ENCODE measurements at places on chromosomes 13 and 19.
A peak's percentile ranks its signal among the peaks of the same experiment; 100 is the strongest.

DNA sequence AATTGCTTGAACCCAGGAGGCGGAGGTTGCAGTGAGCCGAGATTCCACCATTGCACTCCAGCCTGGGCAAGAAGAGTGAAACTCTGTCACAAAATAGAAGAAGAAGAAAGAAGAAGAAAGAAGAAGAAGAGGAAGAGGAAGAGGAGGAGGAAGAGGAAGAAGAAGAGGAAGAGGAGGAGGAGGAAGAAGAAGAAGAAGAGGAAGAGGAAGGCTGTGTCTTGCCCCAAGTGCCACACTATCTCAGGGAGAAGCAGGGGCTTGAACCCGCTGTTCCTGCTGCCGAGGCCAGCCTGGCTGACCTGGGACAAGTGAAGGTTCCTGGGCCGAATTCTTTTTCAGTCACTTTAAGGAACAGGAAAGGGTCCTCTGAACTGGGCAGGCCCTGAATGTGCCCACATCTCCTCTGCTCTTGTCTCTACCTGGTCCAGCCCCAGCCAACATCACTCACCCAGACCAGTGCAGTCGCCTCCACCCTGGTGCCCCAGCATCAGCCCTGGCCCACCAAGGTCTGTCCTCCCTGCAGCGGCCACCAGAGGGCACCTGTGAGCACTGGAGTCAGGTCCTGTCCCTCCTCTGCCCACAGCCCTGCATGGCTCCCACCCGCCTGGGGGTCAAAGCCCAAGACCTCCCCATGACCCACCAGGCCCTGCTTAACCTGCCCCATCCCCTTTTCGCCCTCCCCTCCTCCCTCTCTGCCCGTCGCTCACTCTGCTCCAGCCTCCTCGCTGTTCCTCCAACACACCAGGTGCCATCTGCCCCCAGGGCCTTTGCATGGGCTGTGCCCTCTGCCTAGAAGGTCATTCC lies 20.0 kb downstream of the TICAM1 start:
- H3K36me3 ChIP-seq, result peaks cover 8% of the 10 kb centered on the region
- no peak overlapping the region for H3K4me3 ChIP-seq
- peak overlapping the region; percentile 98 for H3K27ac ChIP-seq
- peaks cover 9% of the 10 kb centered on the region for H3K4me1 ChIP-seq
- no peak for DNase-seq
- H3K27me3 ChIP-seq, result no peaks in the 10 kb centered on the region

- peak overlapping the region; percentile 74 for H3K27ac ChIP-seq
- peak overlapping the region; percentile 80 for H3K4me3 ChIP-seq
- H3K27me3 ChIP-seq, result no peaks in the 10 kb centered on the region
- no peak for DNase-seq
- H3K4me1 ChIP-seq, result peaks cover 3% of the 10 kb centered on the region
Measured at GRCh38 chr19:12737835-12738351, 596 bp downstream of the GET3 start.

GRCh38 chr19:46726551-46726950 lies 9.6 kb upstream of the PRKD2 start:
- no peak overlapping the region for H3K4me3 ChIP-seq
- peaks cover 88% of the 10 kb centered on the region for H3K36me3 ChIP-seq
- H3K27me3 ChIP-seq, result no peaks in the 10 kb centered on the region
- no peak overlapping the region for H3K27ac ChIP-seq
- H3K4me1 ChIP-seq, result no peaks in the 10 kb centered on the region
- DNase-seq, result peak; percentile 63

DNA sequence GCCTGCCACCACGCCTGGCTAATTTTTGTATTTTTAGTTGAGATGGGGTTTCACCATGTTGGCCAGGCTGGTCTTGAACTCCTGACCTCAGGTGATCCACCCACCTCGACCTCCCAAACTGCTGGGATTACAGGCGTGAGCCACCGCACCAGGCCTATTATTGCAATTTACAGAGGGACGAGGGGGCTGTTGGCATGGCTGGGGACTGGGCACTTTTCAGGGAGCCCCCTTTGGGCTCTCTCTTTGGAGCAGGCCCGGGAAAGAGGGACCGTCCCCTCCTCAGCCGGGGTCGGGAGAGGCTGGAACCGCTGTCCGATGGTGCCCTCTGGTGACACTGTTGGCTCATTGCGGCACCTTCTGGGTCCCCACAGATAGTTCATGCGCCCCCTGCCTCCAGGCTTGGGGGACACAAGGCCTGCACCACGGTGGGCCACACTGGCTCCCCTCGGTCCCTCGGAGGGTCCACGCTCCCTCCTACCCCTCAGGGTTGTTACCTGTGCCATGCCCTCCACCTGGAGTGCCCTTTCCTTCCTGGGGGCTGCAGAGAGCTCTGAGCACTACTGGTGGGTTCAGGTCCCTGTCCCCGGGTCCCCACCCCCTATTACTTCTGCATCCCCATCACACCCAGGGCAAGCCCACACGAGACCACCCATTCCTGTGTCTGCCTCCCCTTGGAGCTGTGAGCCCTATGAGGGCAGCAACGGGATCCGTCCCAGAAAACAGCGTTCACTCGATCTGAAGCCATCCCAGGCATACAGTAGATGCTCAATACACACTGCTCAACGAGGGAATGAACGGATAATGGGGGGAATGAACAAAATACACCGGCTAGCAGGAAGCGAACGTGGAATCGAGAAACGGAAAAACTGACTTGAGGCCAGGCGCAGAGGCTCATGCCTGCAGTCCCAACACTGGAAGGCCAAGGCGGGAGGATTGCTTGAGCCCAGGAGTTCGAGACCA lies 12.5 kb downstream of the FEM1A start:
- no peaks in the 10 kb centered on the region for H3K27me3 ChIP-seq
- no peak for DNase-seq
- no peak overlapping the region for H3K4me3 ChIP-seq
- no peak overlapping the region for H3K27ac ChIP-seq
- H3K36me3 ChIP-seq, result no peaks in the 10 kb centered on the region
- peaks cover 4% of the 10 kb centered on the region for H3K4me1 ChIP-seq

DNA sequence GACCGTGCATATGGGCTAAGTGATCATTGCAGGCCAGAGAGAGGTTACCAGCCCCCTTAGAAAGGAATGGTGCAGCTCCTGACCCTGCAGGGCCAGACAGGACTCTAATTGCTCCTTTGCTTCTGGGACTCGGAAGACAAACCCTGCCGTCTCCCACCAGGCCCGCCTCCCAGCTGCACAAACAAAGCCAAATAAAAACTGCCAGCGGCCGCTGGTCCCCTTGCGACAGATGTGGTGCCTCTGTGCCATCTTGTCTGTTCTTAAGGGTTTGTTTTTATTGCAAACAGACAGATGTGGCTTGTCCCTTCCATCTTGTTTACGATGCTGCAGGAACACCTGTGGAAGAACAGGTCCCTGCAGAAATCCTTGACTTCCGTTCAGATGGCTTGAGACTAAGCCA lies 434.4 kb upstream of the TSHZ3 start:
- no peaks in the 10 kb centered on the region for H3K36me3 ChIP-seq
- H3K27me3 ChIP-seq, result no peaks in the 10 kb centered on the region
- H3K4me1 ChIP-seq, result no peaks in the 10 kb centered on the region
- no peak overlapping the region for H3K27ac ChIP-seq

- DNase-seq, result no peak
- no peak overlapping the region for H3K4me3 ChIP-seq
- H3K36me3 ChIP-seq, result peaks cover 47% of the 10 kb centered on the region
- peak overlapping the region; percentile 26 for H3K27ac ChIP-seq
- peaks cover 31% of the 10 kb centered on the region for H3K4me1 ChIP-seq
- H3K27me3 ChIP-seq, result no peaks in the 10 kb centered on the region
Measured at GRCh38 chr13:52446265-52446664, 4.2 kb downstream of the VPS36 start.

- DNase-seq, result peak; percentile 88
- peak overlapping the region; percentile 48 for H3K4me3 ChIP-seq
- no peaks in the 10 kb centered on the region for H3K27me3 ChIP-seq
- H3K36me3 ChIP-seq, result no peaks in the 10 kb centered on the region
Measured at GRCh38 chr19:17829855-17830566, 8.7 kb upstream of the INSL3 start.

DNA sequence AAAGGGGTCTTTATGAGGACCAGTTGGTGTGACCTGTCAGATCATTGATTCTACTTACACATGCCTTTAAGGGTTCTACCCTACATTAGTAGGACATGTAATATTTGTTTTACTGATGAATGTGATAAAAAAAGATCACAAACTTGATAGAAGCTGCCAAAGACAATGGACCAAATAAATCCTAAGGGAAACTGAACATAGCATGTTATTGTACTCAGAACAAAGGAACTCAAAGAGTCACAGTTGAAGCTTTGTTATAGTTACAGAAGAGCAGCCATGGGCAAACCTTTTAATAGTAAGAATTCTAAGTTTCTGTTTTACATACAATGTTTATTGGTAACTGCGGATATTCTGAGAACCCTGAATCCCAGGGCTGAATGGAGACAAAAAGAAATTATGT lies 780.1 kb downstream of the SLITRK6 start:
- H3K36me3 ChIP-seq, result no peaks in the 10 kb centered on the region
- H3K27me3 ChIP-seq, result no peaks in the 10 kb centered on the region
- H3K27ac ChIP-seq, result no peak overlapping the region
- no peak overlapping the region for H3K4me3 ChIP-seq
- DNase-seq, result no peak

DNA sequence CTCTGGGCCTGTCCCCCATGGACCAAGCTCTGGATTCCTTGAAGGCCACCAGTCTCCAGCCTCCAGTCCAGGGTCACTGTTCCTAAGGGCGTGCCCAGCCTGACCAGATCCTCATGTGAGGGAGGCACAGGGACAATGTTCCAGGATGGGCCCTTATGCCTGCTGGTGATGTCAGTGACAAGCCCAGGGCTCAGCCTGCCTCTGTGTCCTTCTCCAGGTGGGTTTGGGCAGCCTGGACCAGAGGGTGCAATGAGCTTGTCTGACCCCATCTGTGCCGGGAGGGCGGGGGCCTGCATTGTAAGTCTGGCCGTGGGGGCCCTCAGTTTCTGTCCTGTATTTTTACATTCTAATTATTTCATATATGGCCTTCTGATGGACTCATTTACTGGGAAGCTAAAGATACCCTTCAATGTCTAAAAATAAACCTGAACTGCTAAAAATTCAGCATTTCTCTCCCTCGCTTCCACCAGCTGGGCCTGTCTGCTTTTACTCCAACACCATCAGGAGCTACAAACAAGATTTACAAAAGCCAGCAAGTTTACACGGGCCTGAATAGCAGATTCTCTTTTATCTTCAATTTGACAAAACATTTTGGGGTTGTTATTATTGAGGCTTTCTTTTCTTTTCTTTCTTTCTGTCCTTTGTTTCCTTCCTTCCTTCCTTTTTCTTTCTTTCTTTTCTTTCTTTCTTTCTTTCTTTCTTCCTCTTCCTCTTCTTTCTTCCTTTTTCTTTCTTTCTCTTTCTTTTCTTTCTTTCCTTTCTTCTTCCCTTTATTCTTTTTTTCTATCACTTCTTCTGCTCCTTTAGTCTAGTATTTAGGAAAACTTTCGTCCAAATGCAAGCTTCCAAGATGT lies 34.2 kb upstream of the C19orf12 start:
- peaks cover 4% of the 10 kb centered on the region for H3K27me3 ChIP-seq
- no peak overlapping the region for H3K4me3 ChIP-seq
- no peaks in the 10 kb centered on the region for H3K36me3 ChIP-seq
- no peak overlapping the region for H3K27ac ChIP-seq
- DNase-seq, result no peak
- no peaks in the 10 kb centered on the region for H3K4me1 ChIP-seq

GRCh38 chr13:75384879-75385707 lies 96.9 kb downstream of the TBC1D4 start:
- H3K4me1 ChIP-seq, result no peaks in the 10 kb centered on the region
- H3K36me3 ChIP-seq, result no peaks in the 10 kb centered on the region
- no peak overlapping the region for H3K27ac ChIP-seq
- DNase-seq, result no peak
- H3K27me3 ChIP-seq, result no peaks in the 10 kb centered on the region
- H3K4me3 ChIP-seq, result no peak overlapping the region

Measured in RWPE2 (cell line).